ENCODE measurements at places on chromosomes 11 and 22.

DNA sequence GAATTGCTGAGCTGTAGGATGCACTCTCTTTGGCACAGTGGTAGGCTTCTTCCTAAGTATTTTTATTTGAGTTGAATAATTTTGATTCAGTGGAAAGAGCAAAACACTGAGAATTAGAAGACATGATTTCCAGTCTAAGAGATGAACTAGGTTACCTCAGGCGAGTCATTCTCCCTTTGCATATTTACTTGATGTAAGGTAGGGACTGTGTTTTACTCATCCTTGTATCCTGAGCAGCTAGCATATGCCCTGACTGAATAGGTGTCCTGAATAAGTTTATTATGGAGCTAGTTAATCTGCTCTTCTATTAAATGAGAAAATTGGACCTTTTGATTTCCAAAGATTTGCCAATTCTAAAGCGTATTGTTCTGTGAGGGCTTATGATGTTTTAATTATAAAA lies 50.7 kb downstream of the STIM1 start:
- no peak for DNase-seq

DNA sequence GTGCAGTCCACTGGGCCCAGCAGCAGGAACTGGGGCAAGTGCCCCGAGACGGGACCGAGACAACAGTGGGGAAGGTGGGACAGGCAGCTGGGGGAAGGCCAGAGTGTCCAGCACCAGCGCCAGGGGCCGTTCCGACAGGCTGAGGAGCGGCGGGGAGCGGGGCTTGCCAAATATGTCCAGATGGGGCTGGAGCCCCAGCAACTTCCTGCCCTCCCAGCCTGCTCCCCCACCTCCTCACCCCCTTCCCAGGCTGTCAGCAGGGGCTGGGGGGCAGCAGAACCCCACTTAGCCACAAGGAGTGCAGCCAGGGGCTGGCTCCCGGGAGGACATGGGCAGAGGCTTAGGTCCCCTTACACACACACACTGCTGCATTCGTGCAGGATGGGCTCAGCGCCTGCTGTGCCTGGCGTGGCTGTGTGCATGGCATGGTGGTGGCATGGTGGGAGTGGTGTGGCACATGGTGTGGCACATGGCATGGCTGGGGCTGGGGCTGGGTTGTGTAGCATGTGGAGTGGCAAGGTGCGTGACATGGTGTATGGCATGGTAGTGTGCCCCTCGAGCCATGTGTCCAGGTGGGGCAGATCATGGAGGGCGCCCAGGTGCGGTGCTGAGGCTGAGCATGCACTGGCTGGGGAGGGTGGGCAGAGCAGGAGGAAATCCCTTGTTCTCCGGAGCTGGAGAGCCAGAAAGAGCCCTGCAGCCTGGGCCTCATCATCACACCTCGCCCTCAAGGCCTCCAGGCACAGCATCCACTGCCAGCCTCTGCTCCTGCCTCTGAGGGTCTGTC lies 51.7 kb downstream of the CDKN1C start:
- DNase-seq = no peak

DNA sequence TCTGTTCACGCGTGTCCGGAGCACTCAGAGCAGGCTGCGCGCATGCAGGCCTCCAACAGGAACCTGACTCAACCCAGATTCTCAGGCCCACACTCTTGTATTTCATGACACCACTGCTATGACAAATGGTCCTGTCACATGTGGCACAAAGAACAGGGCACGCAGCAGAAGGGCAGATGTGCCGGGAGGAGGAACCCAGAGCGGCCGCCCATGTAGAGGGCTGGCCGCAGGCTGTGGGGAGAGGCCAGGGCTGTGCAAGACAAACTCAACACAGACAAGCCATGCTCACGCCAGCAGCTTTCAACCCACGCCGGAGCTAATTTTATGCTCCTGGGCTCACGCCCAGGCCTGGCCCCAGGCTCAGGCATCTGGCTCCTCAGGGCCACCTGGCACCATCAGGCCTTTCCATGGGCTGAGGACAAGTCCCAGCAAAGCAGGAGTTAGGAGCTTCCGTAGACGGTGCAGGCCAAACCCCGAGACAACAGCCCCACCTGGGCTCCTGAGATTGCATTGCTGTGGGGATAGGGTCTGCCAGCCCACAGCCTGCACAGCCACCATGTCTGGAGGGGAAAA lies 40.0 kb downstream of the DUSP8 start:
- DNase-seq = no peak

DNA sequence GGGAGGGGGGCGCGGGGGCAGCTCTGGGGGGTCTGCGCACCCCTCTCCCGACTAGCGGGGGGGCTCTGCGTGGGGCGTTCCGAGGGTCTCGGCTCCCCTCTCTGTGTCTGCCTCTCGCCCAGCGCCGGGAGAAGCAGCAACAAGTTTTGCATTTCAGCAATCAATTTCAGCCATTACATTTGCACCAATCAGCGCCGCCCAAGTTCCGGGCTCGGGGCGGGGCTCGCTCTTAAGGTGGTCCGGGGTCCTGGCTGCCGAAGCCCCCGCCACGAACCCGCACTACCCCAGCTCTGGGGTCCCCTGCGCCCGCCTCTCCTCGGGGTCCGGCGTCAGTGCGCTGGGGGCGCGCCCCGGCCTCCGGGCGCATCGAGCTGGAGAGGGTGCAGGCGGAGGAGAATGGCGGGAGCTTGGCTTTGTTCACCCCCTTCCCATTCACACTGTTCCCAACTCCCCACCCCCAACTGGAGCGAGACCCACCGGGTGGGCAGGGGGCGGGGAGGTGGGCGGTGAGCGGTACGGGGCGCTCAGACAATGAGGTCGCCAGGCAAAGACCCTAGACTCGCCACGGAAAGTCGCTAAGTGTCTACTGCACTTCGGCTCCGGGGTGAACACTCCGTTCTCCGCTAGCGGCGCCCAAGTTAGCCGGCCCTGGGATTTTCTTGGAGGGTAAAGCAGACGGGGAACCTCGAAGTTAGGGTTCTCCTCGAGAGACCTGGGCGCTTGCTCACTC lies at the start of gene MN1:
TSS of gene MN1 (minus strand) at position 141 of the 730 bp plus-strand sequence. CDS start 1,213 bp downstream, outside the sequence.
- DNase-seq = peak; percentile 62

DNA sequence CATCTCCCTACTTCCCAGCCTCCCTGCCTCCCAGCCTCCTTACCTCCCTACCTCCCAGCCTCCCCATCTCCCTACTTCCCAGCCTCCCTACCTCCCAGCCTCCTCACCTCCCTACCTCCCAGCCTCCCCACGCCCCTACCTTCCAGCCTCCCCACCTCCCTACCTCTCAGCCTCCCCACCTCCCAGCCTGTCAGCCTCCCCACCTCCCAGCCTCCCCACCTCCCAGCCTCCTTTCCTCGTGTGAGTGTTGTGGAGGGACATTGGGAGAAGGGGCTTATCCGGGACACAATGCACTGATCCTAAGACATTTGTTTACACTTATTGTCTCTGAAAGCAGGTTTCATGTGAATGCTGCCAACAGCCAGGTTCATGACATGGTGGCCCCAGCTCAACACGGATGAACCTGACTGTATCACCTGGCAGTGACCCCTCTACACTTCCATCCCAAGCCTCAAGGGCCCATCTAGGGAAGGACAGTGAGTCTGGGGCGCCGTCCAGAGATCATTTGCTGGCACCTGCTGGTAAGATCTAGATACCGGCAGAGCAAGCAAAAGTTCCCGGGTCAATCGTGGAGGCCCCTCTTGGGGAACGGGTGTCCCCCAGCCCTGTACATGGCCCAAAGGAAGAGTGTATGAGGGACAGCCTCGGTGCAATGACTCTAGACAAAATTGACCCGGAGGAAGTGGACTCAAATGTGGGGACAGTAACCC lies 34.5 kb upstream of the TH start:
- DNase-seq = no peak

DNA sequence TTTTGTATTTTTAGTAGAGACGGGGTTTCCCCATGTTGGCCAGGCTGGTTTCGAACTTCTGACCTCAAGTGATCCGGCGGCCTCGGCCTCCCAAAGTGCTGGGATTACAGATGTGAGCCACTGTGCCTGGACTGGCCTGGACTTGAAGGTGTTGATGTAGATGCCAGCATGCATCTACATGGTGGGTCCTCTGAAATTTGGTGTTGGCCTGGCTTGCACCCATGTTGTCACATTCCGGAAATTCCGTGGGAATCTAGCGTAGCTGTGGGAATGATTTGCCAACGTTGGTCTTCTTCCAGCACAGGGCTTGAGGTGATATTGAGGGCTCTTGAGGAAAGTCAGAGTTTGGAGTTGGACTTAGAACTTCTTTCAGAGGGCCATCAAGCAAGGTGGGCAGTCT lies 6.5 kb downstream of the PACS1 start:
- DNase-seq = no peak

DNA sequence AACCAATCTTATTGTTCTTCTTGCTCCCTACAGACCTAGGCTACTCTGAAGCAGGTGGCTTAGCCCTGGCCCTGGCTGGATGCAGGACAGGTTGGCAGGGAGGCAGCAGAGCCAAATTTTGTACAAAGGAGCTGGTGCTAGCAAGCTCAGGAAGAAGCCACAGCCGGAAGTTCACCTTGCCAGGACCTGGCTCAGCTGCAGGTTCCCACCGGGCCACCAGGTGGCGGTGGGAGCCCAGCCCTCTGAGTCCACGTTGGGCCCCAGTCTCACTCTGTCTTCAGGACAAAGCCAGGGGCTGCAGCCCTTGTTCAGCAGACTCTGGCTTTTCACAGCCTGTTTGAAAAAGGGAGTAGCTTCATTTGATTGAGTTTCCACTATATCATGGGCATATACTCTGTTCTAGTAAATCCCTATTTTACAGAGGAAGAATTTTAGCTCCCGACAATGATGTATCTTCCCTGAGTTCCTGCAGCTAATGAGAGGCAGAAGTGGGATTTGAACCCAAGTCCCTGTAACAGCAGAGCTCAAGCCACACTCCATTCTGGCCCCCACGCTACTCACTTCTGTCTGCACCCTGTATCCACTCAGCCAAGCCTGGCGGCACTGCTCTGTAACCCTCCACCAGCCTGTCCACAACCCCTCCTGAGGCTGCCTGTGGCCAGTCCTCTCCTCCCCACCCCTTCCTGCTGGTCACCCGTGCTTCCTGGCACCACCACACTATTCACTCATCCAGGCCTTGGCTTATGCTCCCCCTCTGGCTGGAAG lies 3.3 kb downstream of the TKFC start:
- peak; percentile 85 for DNase-seq

GRCh38 chr22:31818481-31819392 lies 64.9 kb downstream of the DEPDC5 start:
- DNase-seq = peak; percentile 39

- DNase-seq = no peak
Measured at GRCh38 chr11:116862951-116863350, 25.5 kb upstream of the APOA1 start.

DNA sequence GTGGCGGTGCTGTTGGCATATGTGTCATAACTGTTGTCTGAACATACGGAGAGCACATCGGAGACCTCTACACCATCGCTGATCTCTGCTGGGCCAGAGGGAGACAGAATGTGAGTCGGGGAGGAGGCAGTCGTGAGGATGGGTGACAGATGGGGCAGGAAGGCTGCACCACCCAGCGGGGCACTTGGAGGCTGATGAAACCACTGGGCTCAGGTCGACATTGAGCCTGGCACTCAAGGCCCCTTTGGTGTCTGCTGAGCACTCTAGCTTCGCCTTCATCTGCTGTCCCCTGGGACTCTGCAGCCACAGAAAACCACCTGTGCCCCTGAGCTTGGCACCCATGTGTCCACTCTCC lies 2.5 kb upstream of the KLHL35 start:
- DNase-seq = no peak

- peak; percentile 60 for DNase-seq
Measured at GRCh38 chr22:39343259-39344045, 6.3 kb upstream of the SYNGR1 start.
